Fibroblast of skin of left biceps (primary cell): ENCODE measurements at places on chromosomes 13 and 19.

DNA sequence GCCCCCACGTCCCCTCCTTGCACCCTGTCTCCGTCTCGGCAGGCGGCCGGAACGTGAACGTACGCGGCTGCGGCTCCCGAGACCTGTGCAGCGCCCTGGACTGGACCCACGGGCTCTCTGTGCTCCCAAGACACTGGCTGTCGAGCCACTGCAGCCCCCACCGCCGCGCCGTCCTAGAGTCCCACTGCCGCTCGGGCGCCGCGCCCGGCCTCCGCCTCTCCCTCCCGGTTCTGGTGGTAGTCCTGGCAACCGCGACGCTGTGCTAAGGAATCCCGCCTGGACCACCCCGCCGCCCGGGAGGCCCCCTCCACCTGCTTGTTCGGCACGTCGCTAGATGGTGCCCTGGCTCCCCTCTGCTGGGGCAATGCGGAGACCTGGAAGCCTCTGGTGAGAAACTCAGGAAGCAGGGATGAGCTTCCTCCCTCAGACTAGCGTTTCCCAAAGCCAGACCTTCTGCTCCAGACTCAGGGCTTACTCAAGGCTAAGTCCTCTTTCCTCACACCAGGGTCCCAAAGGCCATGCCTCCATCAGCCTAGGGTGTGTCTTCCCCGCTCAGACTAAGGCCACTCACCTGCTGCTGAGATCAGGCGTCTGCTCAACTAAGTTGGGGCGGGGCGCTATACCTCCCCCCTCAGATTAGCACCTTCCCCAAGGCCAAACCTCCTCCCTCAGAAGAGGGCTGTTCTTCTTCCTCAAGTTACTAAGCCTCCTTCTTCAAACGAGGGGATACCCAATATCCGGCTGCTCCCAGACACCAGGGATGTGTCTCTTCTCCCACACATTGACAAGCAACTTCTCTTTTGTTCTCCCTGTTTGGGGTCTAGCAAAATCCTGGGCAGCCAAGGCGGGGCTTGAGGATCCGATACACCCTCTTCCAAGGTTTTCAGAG, 16.1 kb upstream of the IRGC start:
- no peak for DNase-seq

DNA sequence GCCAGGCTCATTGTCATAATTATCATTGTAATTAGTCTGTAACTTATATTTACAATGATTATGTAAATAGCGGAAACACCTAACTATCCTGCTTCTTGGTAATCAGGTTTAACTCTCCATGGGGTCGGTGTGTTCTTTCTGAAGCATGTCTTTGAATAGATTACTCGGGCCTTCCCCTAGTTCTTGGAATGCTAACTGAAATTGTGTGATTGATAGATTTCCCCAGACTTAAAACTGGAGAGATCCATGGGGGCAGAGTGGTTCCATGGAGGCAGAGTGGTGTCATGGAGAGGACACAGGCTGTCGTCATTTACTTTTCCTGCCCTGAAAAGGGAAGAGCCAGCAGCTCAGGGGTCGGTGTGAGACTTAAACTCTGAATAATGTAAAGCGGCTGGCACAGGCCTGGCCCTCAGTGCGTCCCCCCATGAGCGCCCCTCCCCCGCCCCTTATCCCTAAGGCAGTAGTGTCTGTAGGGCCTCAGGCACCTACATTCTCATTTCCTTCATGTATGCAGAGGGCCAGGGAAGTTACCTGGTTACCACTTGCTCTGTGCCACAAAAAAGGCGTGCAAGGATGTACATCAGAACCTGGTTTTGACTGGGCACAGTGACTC, 225.1 kb downstream of the TM9SF2 start:
- DNase-seq = no peak

GRCh38 chr19:19321141-19321577, 530 bp downstream of the MAU2 start:
- DNase-seq = no peak

GRCh38 chr13:39913928-39914327, 258.5 kb downstream of the COG6 start:
- no peak for DNase-seq

GRCh38 chr19:35168196-35168595, 13.7 kb downstream of the FXYD5 start:
- DNase-seq = no peak

- no peak for DNase-seq
These were observed 137.2 kb upstream of the DACH1 start for GRCh38 chr13:72004246-72004645.

GRCh38 chr19:30283556-30283955, 88.6 kb upstream of the ZNF536 start:
- DNase-seq = no peak

DNA sequence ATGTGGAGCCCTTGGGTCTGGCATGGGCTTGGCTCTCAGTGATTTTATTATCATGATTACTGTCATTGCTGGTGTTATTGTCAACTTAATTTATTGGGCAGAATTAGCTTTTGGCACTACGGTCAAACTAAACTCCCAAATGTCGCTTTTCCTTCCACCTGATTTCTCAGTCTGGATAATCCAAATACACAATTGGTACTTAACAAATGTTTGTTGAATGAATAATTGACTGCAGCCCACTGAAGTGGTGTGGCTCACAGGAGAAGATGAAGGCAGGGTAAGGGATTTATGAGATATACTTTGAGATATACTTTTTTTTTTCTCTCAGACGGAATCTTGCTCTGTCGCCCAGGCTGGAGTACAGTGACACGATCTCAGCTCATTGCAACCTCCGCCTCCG, 1.5 kb downstream of the COLGALT1 start:
- no peak for DNase-seq

GRCh38 chr19:14354445-14354844, 26.8 kb upstream of the ADGRE5 start:
- DNase-seq = no peak

GRCh38 chr13:64054321-64054720, 2638.7 kb upstream of the PCDH20 start:
- no peak for DNase-seq

GRCh38 chr13:40494946-40495620, 171.4 kb downstream of the FOXO1 start:
- DNase-seq = no peak

DNA sequence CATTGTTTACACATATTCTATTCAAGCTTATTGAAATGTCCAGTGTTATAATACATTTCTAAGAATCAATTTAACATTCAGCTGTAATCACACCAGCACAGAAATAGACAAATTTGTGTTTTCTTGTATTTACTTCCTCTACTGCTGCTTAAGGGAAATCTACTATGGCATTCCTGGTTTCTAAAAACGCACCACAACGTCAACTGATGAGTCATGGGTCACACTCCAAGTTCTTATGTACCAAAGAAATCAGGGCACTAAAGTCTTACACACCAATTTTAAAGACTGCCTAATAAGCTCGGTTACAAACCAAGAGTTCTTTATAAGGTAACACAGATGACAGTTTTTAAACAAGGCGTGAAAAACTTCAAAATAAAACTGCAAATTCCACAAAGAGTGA, 13.2 kb downstream of the LNX2 start:
- DNase-seq = no peak

GRCh38 chr13:39148513-39148961, 110.3 kb downstream of the NHLRC3 start:
- peak; percentile 64 for DNase-seq

DNA sequence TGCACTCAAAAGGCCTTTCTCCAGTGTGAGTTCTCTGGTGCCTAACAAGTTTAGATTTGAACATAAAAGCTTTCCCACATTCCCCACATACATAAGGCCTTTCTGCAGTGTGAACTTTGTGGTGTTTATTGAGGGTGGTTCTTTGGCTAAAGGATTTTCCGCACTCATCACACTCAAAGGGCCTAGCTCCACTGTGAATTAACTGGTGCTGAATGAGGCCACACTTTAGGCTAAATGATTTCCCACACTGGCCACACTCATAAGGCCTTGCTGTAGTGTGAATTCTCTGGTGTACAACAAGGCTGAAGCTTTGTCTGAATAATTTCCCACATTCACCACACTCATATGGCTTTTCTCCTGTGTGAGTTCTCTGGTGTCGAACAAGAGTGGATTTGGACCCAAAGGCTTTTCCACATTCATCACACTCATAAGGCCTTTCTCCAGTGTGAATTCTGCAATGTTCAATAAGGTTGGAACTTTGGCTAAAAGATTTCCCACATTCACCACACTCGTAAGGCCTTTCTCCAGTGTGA, 6.2 kb downstream of the ZNF416 start:
- DNase-seq = no peak

- DNase-seq = no peak
These were observed 9.8 kb downstream of the SIGLEC10 start for GRCh38 chr19:51407511-51408131.

DNA sequence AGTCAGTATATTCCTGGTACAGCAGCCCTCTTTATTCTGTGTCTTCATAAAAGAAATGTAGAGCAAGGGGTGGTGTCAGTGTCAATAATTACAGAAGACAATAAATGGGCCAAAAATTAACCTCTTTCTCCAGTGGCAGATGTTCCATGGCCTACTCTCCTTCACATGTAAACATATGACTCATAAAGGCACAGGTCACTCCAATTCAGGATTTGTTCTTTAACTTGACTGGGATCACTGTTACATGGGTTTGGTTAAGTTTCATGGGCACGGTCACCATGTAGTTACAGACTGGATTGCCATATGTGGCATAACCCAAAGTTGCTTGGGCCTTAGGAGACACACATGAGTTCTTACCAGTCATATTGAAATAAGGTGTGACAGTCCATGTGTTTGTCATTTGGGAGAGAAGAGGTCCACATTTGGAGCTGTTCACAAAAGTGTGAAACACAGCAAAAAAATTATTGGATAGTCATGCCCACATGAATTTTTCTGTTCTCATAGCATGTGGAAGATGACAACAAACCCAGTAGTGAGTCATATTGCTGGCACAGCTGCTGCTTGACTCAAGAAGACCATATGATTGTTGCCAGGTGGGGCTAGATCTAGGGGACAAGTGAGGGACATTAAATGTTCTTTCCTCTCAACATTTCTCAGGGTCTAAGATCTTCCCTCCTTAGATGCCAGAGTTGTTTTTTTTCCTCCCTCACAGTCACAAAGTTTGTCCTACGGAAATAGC, 68.1 kb upstream of the HTR2A start:
- DNase-seq = no peak

DNA sequence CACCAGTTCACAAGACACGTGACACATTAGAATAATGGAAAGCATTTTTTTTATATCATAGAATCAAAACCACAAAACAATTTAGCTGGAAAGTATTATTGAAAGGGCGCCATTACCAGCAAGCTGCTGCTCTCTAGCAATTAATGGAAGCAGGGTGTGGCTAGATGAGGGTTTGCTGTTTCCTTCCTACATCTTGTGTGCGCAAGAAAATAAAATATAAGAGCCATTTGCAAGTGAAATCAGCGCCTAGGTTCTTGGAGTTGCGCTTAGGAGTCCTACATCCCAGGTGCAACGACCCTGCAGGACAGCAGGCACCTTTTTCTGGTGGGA, 140.9 kb downstream of the ZNF536 start:
- no peak for DNase-seq

GRCh38 chr13:82522872-82523271, 1359.4 kb downstream of the SLITRK1 start:
- no peak for DNase-seq

DNA sequence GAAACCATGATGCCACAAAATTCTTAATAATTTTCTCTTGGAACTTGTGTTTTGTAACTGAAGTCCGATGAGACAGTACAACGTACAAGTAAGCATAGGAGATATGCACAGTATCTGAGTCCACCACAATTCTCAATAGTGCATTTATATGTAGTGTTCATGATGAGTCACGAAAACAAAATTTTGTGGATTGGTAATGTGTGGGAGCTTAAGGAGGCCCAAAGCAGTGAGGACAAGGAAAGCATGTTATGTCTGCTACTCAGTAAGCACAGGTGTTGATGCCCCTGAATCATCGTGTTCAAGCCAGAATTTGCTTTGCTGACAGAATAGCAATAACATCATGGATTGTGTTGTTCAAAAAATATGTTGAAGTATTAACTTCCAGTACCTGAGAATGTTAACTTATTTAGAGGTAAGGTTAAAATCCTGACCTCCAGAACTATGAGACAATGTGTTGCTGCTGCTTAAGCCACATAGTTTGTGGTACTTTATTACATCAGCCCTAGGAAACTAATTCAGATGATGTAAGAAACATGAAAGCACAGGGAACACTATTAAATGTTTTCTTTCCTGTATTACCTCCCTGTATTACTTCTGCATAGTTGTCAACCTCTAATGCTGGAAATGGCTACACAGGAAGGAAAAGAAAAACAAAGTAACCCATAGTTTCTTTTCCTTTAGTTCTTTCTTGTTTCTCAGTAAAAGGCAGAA, 201.3 kb downstream of the SLITRK6 start:
- DNase-seq = no peak

DNA sequence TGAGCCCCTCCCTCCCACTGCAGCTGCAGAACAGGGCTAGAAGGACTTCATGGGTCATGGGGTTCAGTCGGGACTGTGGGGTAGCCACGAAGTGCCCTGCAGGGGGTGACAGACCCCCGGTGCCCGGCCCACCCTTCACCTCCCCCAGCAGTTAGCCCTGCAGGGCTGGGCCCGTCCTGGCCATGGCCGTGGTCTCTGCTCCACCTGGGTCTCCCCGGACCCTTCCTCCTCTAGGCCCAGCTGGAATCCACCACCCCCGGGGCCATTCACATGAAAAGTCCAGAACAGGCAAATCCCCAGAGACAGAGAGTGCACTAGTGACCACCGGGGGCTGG, 17.3 kb downstream of the MKNK2 start:
- no peak for DNase-seq

GRCh38 chr13:64928696-64929499, 2301.2 kb downstream of the PCDH9 start:
- DNase-seq = peak; percentile 53
